ENCODE measurements at places on chromosomes 3 and 15.

- no peaks in the 10 kb centered on the region for H3K36me3 ChIP-seq
- H3K4me3 ChIP-seq: no peak overlapping the region
- no peaks in the 10 kb centered on the region for H3K4me1 ChIP-seq
- no peak overlapping the region for H3K27ac ChIP-seq
Measured at GRCh38 chr15:94177112-94177511, 54.2 kb upstream of the MCTP2 start.

DNA sequence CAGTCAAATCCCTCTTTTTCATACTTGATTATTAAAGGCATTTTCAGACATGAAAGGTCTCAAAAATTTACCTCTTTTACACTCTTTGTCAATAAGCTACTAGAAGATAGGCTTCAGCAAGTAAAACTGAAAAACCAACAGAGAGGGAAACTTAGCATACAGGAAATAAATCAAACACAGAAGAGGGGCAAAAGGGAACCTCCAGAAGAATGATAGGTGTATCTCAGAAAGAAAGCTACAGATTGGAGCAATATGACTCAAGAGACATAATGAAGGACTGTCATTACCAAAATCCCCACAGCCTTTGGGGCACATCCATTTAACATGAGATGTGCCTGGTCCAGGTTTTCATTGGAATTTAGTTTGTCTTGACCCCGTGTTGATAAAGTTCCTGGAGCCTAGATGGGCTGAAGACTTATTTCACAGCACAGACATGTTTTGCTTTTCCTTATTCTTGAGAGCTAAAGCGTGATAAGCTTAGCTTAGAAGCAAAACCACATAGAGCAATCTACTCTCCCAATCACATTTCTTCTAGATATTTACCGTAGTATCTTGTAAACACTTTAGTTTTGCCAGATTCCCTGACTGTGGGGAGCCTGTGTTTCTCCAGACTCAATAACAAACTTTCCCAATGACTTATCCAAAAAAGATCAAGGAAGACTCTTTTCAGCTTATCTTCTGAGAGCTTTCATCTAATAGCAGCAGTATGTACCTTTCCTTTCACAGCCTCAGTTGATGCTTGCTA lies 11.7 kb downstream of the LRRFIP2 start:
- no peak overlapping the region for H3K4me3 ChIP-seq
- peaks cover 1% of the 10 kb centered on the region for H3K36me3 ChIP-seq
- no peak for DNase-seq
- H3K4me1 ChIP-seq: no peaks in the 10 kb centered on the region

DNA sequence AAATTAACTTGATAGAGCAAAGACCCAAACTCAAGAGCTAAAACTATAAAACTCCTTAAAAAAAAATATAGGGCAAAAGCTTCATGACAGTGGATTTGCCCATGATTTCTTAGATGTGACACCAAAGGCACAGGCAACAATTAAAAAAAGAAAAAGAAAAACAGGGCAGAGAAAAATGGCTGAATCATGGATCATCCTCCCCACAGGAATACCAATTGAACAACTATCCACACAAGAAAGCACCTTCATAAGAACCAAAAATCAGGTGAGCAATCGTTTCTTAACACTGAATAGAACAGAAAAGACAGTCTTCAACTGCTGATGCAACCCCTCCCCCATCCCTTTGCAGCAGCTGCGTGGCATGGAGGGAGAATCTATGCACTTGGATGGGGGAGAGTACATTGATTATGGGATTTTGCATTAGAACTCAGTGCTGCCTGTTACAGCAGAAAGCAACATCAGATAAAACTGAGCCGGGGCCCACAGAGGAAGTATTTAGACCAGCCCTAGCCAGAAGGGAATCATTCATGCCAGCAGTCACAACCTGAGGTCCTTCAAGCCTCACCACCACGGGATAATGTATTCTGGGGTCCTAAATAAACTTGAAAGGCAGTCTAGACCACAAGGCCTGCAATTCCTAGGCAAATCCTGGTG lies 15.7 kb downstream of the C3orf33 start:
- H3K4me1 ChIP-seq: no peaks in the 10 kb centered on the region
- no peak for DNase-seq
- no peak overlapping the region for H3K4me3 ChIP-seq
- no peak overlapping the region for H3K27ac ChIP-seq
- H3K27me3 ChIP-seq: no peaks in the 10 kb centered on the region

GRCh38 chr3:53728606-53729005 lies 117.6 kb downstream of the CHDH start:
- H3K27ac ChIP-seq: no peak overlapping the region
- H3K27me3 ChIP-seq: no peaks in the 10 kb centered on the region
- peaks cover 6% of the 10 kb centered on the region for H3K4me1 ChIP-seq
- DNase-seq: no peak

GRCh38 chr3:175940881-175941280 lies 1081.7 kb downstream of the NAALADL2 start:
- H3K4me1 ChIP-seq: no peaks in the 10 kb centered on the region
- no peak for DNase-seq
- H3K27me3 ChIP-seq: no peaks in the 10 kb centered on the region
- H3K4me3 ChIP-seq: no peak overlapping the region
- H3K36me3 ChIP-seq: no peaks in the 10 kb centered on the region

GRCh38 chr15:101068961-101069653 lies 149.9 kb downstream of the LRRK1 start:
- DNase-seq: no peak
- no peak overlapping the region for H3K4me3 ChIP-seq
- peaks cover 16% of the 10 kb centered on the region for H3K36me3 ChIP-seq
- H3K27me3 ChIP-seq: no peaks in the 10 kb centered on the region

DNA sequence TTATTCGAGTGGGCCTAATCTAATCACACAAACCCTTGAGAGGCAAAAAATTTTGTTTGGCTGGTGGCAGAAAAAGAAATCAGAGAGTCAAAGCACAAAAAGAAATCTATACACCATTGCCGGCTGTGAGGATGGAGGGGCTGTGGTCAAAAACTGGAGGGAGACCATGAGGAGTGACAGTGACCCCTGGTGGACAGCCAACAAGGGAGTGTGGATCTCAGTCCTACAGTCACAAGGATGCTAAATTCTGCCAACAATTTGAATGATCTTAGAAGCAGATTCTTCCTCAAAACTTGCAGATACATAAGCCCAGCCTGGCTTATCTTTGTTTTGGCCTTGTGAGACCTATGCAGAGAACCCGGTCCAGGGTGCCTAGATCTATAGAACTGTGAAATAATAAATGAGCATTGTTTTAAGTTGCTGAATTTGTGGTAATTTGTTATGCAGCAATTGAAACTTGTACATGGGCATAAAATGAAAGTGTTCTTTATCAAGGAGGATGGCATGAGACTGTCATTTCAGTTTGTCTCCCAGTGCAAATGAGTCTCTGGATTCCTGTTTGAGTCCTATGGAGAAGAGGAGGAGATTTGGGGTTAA lies 103.0 kb upstream of the ARHGEF26 start:
- DNase-seq: no peak
- no peak overlapping the region for H3K4me3 ChIP-seq
- H3K36me3 ChIP-seq: no peaks in the 10 kb centered on the region
- no peaks in the 10 kb centered on the region for H3K4me1 ChIP-seq
- H3K27me3 ChIP-seq: no peaks in the 10 kb centered on the region
- no peak overlapping the region for H3K27ac ChIP-seq

DNA sequence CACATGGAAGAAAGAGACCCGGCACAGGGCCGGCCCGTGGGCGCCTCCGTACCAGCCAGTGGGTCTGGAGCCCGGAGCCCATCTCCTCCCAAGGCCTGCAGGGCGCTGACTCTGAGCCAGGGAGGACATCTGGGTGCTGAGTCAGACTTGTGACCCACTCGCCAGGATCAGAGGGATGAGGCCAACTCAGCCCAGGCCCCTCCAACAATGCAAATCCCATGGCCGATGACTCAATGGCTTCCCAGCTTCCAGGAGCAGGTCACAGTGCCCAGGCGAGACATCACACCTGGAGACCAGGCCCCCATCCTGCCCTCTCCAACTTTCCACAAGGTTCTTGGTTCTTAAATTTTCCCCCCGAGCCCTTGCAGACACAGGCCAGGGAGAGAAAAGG lies 95.1 kb downstream of the LRIG1 start:
- DNase-seq: peak; percentile 87
- H3K27ac ChIP-seq: peak overlapping the region; percentile 80
- H3K36me3 ChIP-seq: peaks cover 26% of the 10 kb centered on the region
- no peaks in the 10 kb centered on the region for H3K27me3 ChIP-seq
- peaks cover 32% of the 10 kb centered on the region for H3K4me1 ChIP-seq
- H3K4me3 ChIP-seq: no peak overlapping the region

- H3K27me3 ChIP-seq: no peaks in the 10 kb centered on the region
- H3K27ac ChIP-seq: no peak overlapping the region
- DNase-seq: no peak
- H3K4me1 ChIP-seq: peaks cover 13% of the 10 kb centered on the region
Measured at GRCh38 chr15:36591536-36592411, 12.3 kb downstream of the CDIN1 start.

DNA sequence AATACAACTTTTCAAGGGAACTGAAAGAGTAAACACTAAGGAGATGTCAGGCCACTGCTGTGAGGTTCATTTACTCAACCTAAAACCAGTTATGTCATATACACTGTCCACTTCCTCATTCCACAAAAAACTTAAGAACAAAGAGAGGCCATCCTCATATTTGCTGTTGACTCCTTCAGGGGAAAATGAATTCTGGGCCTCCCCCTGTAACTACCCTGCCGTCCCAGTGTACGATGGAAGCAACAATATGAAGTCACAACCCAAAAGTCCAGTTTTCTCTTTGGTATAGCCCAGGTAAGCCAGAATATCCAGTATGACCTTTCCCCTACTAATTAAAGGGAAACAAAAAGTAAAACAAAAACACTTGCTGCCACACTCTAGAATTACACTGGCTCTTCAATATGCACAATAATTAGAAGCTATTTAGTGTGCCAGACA lies 16.2 kb downstream of the CEP152 start:
- no peaks in the 10 kb centered on the region for H3K36me3 ChIP-seq
- no peaks in the 10 kb centered on the region for H3K27me3 ChIP-seq
- no peak overlapping the region for H3K4me3 ChIP-seq

GRCh38 chr3:55191911-55192775 lies 264.3 kb upstream of the LRTM1 start:
- H3K4me3 ChIP-seq: no peak overlapping the region
- H3K27me3 ChIP-seq: no peaks in the 10 kb centered on the region
- no peak for DNase-seq
- H3K36me3 ChIP-seq: no peaks in the 10 kb centered on the region
- H3K4me1 ChIP-seq: no peaks in the 10 kb centered on the region

DNA sequence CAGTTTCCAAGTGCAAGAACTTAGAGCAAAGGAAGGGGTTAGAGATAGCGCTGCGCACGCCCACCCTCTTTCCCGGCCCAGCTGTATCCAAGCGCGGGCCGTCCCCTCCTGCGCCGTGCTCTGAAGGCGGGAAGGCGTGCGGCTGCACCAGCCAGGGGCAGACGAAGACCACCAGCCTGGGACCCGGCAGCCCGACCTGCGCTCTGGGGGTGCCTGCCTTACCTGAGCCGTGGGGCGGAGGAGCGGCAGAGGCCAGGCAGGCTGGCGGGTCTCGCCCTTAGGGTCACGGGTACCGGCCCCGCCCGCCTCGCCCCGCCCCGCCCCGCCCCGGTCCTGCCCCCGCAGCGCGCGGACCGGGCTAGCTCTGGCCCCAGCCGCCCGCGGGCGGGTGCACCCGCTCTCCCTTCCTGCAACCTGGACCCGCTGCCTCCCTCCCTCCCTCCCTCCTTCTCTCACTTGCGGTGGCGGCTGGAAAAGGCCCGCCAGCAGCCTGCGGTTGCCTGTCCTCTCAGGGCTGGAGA lies at the start of gene WDR72:
Gene WDR72, minus strand, starts transcription at position 253 of the 521 bp plus-strand sequence. CDS start 26,514 bp downstream, outside the sequence.
- peak within 1 kb of the TSS; percentile 40 for H3K4me3 ChIP-seq
- no peaks in the 10 kb centered on the region for H3K27me3 ChIP-seq
- no peaks in the 10 kb centered on the region for H3K36me3 ChIP-seq
- H3K4me1 ChIP-seq: no peaks in the 10 kb centered on the region

GRCh38 chr3:124854009-124854408 lies 33.2 kb downstream of the ITGB5 start:
- peaks cover 11% of the 10 kb centered on the region for H3K36me3 ChIP-seq
- peak overlapping the region; percentile 86 for H3K27ac ChIP-seq
- no peaks in the 10 kb centered on the region for H3K27me3 ChIP-seq
- no peak for DNase-seq

DNA sequence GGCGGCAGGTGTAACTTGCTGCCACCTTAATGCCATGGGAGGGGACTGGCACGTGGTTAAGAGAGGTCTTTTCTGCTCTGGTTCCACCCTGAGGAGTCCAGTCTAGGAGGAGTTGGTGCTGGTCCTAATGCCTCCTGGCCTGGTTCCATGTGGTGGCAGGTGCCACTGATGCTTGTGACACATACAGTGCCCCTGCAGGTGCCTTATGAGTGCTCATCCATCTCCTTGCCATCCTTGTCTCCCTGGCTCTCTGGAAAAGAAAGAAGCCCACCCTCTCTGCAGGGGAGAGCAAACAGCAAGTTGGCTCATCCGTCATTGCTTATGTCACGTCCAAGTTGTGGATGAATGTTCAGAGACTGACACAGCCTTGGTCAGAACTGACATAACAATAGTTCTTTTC lies 175.8 kb upstream of the DPH6 start:
- no peak overlapping the region for H3K27ac ChIP-seq
- no peaks in the 10 kb centered on the region for H3K36me3 ChIP-seq
- no peak overlapping the region for H3K4me3 ChIP-seq
- no peak for DNase-seq
- H3K4me1 ChIP-seq: no peaks in the 10 kb centered on the region
- H3K27me3 ChIP-seq: no peaks in the 10 kb centered on the region

DNA sequence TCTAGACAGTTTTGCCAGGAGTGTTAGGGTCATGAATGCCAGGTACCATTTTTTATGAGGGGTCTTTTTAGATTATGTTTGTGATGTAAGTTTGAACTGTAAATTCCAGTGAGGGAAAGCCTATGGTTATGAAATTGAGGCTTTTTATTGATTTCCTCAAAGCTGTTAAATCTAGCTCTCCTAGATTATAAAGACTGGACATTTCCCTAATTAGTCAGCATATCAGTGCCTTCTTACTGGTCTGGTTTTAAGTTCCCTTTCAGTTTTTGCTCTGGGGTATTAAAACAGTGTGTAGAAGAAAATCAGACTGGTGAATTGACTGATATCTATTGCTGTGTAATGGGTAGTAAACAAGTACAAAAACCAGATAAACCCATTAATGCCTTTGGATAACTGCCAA lies 39.2 kb downstream of the LRRC49 start:
- H3K36me3 ChIP-seq: no peaks in the 10 kb centered on the region
- no peak overlapping the region for H3K4me3 ChIP-seq
- H3K27ac ChIP-seq: no peak overlapping the region
- no peaks in the 10 kb centered on the region for H3K27me3 ChIP-seq

- no peaks in the 10 kb centered on the region for H3K36me3 ChIP-seq
- DNase-seq: no peak
- no peaks in the 10 kb centered on the region for H3K27me3 ChIP-seq
- H3K27ac ChIP-seq: no peak overlapping the region
- H3K4me3 ChIP-seq: no peak overlapping the region
Measured at GRCh38 chr3:131762981-131763564, 260.3 kb upstream of the MRPL3 start.

GRCh38 chr3:58962040-58962651 lies 87.7 kb downstream of the CFAP20DC start:
- H3K4me1 ChIP-seq: no peaks in the 10 kb centered on the region
- H3K27ac ChIP-seq: no peak overlapping the region
- no peak overlapping the region for H3K4me3 ChIP-seq
- no peak for DNase-seq
- no peaks in the 10 kb centered on the region for H3K27me3 ChIP-seq

GRCh38 chr3:196932600-196932999 lies 9.7 kb downstream of the NCBP2 start:
- H3K4me3 ChIP-seq: no peak overlapping the region
- no peak for DNase-seq
- peaks cover 71% of the 10 kb centered on the region for H3K36me3 ChIP-seq
- H3K4me1 ChIP-seq: no peaks in the 10 kb centered on the region

GRCh38 chr3:181860235-181860634 lies 148.5 kb downstream of the SOX2 start:
- no peaks in the 10 kb centered on the region for H3K4me1 ChIP-seq
- H3K27me3 ChIP-seq: no peaks in the 10 kb centered on the region
- no peaks in the 10 kb centered on the region for H3K36me3 ChIP-seq
- H3K27ac ChIP-seq: no peak overlapping the region
- no peak overlapping the region for H3K4me3 ChIP-seq

All from ascending aorta (tissue), 2 donors.